Panc1 (cell line): ENCODE measurements at places on chromosomes 5 and 9.

DNA sequence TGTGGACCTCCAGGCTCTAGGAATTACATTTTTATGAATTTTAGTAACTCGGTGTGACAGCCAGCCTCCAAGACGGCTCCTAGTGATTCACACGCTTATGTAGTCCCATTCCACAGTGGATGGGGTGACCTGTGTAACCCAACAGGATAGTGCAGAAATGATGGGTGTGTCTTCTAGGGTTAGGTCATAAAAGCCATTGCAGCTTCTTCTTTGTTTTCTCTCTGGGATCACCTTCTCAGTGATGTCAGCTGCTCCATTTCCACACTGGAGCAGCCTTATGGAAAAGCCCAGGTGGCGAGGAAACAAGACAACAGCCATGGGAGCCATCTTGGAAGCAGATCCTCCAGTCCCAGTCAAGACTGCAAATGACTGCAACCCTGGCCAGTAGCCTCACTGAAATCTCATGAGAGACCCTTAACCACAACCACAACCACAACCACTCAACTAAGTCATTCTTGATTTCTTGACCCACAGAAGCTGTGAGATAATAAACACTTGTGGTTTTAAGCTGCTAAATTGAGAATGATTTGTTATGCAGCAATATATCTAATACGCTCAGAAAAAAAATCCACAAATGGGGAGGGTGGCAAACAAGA lies 5.1 kb upstream of the GNPDA1 start:
- no peak for DNase-seq

DNA sequence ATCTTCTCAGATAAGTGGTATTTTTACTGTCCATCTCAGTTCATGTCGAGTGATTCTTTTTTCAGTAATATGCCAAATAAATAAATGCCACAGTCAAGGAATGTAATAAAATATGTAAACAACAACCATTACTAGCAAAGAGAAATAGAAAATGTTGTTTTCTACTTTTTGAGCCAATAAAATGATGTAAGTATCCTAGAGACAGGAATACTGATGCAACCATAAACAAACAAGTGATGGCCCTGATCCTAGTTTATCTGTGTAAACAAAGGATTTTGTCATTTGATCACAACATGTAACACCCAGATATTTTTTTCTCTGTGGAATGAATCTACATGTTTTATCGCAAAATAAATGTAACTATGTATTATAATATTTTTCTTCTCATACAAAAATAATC lies 1852.8 kb downstream of the EFNA5 start:
- DNase-seq = no peak

- no peak for DNase-seq
These were observed 47.1 kb downstream of the EHMT1 start for GRCh38 chr9:137665697-137666512.

DNA sequence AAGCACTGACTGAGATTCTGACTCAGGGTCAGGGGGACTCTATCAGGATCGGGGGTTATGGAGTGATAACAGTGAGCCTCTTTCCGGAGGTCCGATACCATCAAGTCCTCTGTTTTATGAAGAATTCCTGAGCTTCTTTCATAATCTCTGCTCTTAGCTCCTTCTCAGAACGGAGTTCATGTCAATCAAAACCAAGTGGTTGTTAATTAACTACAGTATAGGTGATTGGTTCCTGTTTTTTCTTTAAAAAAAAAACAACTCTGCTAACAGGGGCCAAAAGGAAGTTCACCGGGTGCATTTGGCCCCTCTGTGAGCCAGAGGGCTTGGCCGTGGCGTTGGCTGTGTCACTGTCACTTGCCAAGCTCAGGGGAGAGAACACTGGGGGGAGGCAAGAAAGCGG lies 4.0 kb downstream of the GFI1B start:
- DNase-seq = no peak

DNA sequence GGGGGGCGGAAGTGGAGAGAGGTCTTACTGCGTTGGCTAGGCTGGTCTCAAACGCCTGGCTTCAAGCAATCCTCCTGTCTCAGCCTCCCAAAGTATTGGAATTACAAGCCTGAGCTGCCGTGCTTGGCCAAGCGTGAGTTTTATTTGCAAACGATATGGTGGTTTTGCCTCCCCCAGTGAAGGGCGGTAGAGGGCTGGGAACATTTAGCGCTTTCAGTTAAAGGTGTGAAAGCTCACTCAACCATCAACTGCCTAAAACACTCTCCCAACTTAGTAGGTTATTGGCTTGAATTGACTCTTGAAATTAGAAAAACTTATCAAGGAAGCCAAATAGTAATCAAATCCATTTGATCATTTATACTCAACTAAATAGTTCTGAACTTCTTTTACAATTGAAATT lies 156.3 kb downstream of the ESM1 start:
- DNase-seq = no peak

GRCh38 chr5:66426259-66427138 lies 169.7 kb upstream of the MAST4 start:
- DNase-seq = no peak

- no peak for DNase-seq
These were observed 130.6 kb upstream of the PDE4D start for GRCh38 chr5:60024104-60024503.

DNA sequence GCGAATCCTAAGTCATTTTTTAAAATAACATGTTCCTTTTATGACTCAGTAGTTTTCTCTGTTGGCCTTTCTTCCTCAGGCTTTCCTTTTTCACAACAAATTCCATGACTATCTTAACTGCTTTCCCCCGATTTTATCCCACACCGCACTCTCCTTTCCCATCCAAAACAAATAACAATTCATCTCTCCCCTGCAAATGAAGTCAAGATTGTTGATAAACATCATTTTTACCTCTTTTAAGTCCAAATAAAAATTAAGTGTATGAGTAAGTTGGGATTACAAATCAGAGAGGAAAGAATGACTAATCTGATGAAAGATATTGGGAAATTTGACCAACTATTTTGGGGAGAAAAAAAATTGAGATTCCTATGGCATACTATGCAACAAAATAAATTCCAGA lies 47.3 kb downstream of the SEC61B start:
- DNase-seq = no peak

DNA sequence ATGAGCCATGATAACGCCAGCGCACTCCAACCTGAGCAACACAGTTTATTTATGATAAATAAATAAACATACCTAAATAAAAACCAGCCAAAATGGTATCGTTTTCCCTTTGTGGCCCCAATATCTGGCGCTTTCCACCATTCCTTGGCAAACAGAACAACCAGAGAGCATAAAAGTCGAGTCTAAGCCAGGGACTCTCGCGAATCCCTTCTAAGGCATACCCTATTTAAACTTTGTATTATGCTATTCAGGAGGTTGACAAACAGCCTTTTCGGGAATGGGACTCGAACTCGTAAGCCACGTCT lies 386 bp upstream of the MATR3 start:
- DNase-seq = no peak

GRCh38 chr5:149762958-149763630 lies 33.0 kb downstream of the PPARGC1B start:
- no peak for DNase-seq

- no peak for DNase-seq
These were observed 18.0 kb downstream of the AQP3 start for GRCh38 chr9:33429256-33429985.

DNA sequence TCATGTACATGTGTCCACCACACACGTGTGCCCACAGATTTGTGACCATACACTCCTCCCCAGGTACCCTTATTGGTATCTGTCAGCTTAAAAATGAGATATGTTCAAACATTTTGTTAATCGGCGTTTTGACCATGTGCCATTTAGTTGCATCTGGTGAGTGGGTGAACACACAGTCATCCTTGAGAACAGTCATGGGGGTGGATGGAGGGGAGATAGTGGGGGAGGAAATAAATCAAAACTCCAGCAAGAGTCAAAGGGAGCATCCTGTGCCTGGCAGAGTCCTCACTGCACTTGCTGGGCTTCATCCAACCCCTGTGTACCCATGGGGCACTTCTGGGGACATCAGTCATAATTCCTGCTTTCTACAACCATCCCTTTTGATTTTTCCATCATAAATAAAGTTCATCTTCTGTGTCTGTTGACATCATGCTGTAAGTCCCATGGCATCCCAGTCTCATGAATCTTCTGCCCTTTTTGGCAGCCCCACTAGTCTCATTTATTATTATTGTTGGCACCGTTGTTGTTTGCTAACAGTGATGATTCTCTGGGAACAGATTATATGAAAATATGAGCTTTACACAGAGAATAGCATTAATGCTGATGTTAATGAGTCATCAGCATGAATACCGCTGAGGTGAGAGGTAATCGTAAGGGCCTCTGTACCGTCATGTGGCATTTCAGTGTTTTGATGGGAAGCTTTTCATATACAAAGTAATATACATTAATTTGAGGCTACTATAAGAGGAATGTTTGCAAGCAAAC lies 24.4 kb upstream of the CLK4 start:
- DNase-seq = no peak

DNA sequence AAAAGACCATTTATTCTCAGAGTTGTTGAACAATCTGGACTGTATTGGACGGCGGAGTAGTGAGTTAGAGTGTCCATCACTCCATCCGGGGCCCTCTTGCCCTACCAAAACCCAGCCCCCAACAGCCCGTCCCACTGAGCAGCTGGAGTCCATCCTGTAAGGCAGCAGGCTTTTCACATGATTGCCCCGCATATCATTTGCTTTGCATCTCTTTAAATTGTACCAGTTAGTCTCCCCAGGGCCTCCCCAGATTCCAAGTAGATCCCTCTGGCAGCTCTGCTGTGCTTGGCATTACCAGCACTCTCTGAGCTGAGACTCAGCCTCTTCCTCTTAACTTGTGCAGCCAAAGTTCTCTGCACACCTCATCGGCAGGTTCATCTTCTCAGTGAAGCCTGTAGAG lies 48.6 kb upstream of the ADCY2 start:
- no peak for DNase-seq

DNA sequence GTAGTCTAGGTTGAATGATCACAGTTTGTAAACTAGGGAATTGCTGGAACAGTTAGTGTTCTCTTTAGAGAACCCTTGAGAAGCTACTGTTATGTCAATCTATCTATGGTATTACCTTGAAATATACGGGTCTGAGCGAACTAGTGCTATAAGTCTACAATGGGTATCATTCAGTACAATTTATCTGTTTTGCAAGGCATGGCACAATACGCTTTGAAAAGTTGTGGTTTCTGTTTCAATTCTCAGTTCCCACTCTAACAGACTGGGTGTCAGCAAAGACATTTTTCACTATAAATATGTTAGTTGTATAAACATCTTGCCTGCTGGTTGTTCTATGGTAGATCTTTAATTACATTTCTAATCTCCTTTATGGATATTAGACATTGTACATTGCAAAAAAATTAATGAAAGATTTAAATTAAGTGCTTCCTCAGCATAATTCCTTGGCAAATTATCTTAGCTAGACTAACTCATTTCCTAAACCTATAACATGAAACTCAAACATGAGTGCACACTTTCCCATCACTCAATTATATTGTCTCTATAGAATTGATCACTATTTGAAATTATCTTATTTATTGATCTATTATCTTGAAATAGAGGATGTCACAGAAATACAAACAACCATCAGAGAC lies 24.9 kb upstream of the SLCO6A1 start:
- no peak for DNase-seq
